PC-3 (cell line): ENCODE measurements at places on chromosomes 1 and 21. TPM values are rescaled to one million over a fixed set of nuclear protein-coding genes. Genes with fewer than 3 reads are reported as not detected.

Gene VCAM1
- total RNA-seq = not detected in 2 replicates

Gene KCNJ9
- not detected in 2 replicates for total RNA-seq

Gene KPNA6
- 45.7 and 45.8 TPM in 2 replicates for total RNA-seq

DNA sequence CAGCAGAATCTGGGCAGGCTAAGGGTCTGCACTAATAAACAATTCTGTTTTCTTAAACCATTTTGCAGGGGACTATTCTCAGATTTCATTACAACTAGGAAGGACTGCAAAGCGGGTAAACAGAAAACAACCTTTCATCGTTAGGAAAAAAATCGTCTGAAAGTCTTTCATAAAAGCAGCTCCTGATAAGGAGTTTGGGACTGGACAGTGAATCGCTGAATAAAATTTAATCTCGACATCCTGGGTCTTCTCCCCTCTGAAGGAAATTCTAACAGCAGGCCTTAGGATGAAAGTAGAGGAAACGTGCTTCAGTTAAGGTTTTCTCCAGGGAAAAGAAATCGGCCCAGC, 471 bp upstream of the MTF2 start:
- DNase-seq = no peak

GRCh38 chr1:86530211-86530845, 16.6 kb upstream of the CLCA4 start:
- no peak for DNase-seq

GRCh38 chr21:38561613-38562581, 63.6 kb upstream of the ERG start:
- DNase-seq = no peak

DNA sequence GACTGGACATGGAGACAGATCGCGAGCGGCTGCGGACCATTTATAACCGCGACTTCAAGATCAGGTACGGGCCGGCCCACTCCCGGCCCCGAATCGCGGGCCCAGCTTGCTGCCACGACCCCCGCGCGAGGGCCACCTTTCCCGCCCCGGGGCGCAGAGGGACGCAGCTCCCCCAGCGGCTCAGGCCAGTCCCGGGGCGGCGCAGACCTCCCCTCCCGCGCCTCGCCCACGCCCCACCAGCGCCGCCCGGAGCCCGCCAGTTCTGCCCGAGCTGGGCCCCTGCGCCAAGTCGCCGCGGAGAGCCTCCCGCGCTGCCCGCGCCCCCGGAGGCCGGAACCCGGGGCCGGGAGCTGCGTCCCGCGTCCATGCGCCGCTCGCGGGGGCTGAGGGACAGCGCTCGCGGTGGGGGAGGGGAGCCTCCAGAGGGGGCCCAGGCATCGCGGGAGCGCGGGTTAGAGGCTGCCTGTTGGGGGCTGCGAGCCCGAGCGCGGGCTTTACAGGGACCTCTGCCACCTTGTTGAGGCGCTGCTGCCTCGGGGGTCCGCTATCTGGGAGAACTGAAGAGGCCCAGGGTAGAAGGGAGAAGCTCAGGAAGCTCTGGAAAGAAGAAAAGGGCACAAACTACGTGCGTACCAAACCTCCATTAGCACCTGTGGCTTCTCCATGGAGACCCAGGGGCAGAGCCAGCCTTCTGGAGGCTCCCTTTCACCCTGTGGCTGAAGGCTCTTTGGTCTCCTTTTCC, 698 bp downstream of the MOV10 start:
- DNase-seq = peak; percentile 29
